ENCODE measurements at places on chromosomes 6 and 20.
A peak's percentile ranks its signal among the peaks of the same experiment; 100 is the strongest.

DNA sequence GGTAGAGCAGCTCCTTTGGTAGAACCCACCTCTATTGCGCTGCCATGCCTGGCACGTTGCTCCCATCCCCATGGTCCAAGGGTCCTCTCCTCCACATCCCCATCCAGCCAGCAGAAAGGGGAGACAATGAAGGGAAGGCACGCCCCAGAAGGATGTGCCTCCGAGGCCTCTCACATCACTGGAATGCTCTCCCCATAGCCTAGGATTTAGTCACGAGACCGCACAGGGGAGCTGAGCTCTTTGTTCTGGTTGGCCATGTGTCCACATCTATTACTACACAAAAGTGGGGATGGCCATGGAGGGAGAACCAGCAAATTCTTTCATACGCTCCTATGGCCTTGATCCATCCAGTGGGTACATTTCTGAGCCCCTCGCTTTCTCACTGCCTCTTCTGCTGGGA, 60.5 kb upstream of the SALL4 start:
- no peak for DNase-seq

DNA sequence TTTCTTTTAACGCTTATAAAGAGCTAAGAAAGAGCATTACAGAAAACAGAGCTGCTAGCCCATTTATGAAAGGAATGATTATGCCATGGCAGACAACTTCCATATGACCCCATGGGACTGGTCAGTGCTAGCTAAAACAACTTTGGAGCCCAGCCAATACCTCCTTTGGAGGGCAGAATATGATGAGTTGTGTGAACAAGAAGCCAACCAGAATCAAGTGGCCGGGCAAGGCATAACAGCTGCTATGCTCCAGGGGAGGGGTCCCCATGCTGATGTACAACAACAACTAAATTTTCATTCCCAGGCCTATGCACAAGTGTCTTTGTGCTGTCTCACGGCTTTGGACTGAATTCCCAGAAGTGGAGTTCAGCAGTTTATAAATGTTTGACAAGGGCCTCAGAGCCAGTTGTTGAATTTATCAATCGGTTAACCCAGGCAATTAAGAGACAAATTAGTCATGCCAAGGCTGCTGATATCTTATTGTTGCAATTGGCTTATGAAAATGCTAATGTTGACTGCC, 65.0 kb upstream of the ASCC3 start:
- DNase-seq, result no peak

GRCh38 chr6:15555101-15556038, 107.5 kb downstream of the DTNBP1 start:
- no peak for DNase-seq

GRCh38 chr20:4533368-4534133, 188.2 kb upstream of the PRND start:
- no peak for DNase-seq

GRCh38 chr6:43939281-43940070, 169.5 kb downstream of the VEGFA start:
- no peak for DNase-seq

GRCh38 chr20:33645072-33645358, 17.1 kb upstream of the C20orf144 start:
- DNase-seq, result no peak

GRCh38 chr6:158205169-158205944, 37.2 kb downstream of the GTF2H5 start:
- DNase-seq, result no peak

GRCh38 chr6:39426073-39426456, 103.6 kb upstream of the KCNK16 start:
- DNase-seq, result peak; percentile 83

GRCh38 chr6:85775883-85776282, 133.2 kb upstream of the SYNCRIP start:
- DNase-seq, result no peak

DNA sequence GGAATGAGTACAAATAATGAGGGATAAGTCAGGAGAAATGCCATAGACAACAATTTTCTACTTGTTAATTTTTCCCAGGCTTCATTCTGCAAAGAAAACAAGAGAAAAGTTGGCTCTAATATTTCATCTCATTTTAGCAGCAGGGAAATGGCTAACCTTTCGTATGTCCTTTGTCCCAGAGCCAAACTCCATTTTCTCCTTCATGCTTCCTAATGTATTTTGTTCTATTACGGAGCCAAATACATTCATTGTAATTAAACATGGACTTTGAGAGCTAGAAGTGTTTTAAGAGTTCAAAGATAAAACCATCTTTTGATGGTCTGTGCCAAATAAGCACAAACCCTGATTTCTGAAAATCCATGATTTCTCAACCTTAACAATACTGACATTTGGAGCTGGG, 136.9 kb downstream of the PTCHD4 start:
- no peak for DNase-seq

- DNase-seq, result no peak
These were observed 75.2 kb upstream of the ARID1B start for GRCh38 chr6:156701966-156702365.

- DNase-seq, result no peak
These were observed 68.3 kb downstream of the ANKRD6 start for GRCh38 chr6:89501222-89501621.

DNA sequence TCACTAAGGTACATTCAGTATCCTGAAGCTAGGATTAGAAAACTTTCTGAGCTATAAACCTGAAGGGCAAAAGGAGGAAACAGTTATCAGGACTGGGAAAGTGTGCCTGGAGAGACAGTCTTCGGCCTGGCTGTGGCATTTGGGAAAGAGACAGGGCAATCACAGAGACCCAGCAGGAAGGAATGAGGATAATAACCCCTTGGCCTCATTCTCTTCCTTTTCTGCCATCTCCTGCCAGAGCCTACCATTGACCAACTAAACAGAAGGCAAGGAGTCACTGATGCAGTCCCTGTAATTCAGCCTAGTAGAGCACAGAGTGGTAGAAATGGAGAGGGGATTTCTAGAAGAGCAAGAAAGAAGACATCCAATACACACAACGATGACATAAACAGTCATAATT, 359.4 kb downstream of the HDGFL1 start:
- no peak for DNase-seq

DNA sequence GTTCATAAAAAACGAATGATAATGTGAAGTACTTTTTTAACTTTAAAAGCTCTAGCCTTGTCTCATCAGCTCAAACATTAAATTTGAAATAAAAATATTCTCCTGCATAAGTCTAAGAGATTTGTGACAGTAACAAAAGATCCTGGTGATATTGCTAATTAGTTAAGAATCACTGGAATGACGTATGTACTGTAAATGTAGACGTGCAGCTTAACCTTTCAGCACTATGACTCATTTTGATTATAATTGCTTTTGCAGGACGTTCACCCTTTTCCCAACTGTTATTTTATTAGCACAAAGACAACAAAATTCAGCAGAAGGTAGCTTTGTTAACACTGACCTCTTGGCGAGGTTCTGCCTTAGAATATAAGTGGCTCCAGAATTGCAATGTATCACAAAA, 68.6 kb downstream of the TENT5A start:
- peak; percentile 17 for DNase-seq

DNA sequence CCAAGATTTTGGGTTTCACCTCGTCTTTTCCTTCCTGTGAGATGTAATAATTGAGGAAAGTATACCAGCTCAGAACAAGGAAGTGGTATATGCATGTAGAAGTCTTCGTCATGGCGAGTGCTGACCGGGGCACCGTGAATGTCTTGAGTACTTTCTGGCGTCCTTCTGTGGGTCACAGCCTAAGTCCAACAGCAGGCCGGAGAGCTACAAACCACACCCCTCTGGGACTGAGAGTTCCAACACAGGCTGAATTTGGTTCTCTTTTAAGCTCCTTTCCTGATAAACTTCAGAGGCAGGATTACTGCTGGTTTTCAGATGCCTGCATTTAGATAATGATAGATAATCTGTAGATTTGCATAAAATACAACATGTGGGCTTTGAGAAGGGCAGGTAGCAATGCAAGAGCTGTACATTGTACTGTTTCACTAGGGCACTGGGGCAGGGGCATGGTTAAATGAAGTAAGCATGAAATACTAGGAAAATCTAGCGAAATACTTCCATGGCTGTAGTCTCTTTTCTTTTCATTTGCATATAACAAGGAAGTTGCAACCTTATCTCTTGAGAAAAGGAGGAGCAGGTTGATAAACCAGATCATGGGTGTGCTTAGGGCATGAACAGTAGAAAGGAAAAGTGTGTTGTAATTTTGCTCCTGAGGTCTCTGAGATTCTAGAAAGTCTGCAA, at the start of gene ADTRP:
TSS of gene ADTRP (minus strand) at position 156 of the 681 bp plus-strand sequence. CDS start at position 112, 44 bp downstream.
- peak; percentile 34 for DNase-seq

DNA sequence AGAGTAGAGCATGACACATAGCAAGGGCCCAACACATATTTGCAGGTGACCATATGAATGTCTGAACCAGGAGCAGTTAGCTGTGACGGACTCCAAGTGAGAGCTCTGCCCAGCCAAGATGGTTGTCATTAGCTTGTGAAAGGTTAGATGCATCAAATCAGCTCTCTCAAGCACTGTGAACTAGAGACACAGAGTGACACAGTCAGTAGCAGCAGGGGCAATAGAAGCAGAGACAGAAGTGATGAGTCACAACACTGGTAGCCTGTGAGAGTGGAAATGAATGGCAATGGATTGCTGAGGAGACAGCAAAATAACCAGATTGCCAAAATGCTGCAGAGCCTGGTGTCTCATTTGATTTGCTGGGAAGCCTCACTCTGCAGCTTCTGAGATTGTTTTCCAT, 558.9 kb downstream of the PKHD1 start:
- DNase-seq, result peak; percentile 70

- no peak for DNase-seq
These were observed 637.1 kb downstream of the UTRN start for GRCh38 chr6:144922120-144922722.

DNA sequence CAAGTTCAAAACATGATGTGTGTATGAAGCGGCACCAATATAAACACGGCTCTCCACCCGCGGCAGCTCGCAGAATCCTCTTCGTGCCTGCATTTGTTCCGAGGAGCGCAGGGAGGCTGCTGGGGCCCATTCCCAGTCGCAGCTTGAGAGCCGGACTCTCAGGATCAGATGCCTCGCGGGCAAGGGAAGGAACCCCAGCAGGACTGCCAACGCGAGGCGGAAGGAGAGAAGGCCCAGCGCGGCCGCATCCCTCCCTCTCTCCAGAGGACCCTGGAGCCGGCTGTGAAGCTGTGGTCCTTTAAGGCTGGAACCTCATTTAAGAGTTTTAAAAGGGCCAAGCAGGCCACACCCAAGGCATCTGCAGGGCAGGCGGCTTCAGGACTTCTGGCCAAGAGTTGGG, 44.2 kb upstream of the ZBP1 start:
- DNase-seq, result no peak

GRCh38 chr20:62183426-62184142, 756 bp downstream of the MTG2 start:
- no peak for DNase-seq

DNA sequence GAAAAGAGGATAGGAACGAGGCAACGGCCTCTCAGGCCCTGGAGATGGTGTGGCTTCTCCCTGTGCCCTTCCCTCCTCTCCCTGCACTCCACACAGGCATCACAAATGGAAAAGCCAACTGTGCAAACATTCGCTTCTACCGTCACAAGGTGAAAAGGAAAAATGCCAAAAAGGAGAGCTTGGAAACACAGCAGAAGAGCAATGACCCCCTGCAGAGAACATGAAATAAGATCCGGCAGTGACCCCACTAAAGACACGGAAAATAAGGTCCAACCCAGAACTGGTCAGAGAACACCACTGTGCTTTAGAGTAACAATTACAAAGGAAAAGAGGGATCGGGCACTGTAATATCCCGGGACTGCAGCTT, 63.0 kb downstream of the SLC22A23 start:
- no peak for DNase-seq

GRCh38 chr20:24131684-24132083, 143.1 kb upstream of the GGTLC1 start:
- DNase-seq, result no peak

- DNase-seq, result peak; percentile 7
These were observed 2.1 kb upstream of the MUC22 start for GRCh38 chr6:31008165-31008564.

DNA sequence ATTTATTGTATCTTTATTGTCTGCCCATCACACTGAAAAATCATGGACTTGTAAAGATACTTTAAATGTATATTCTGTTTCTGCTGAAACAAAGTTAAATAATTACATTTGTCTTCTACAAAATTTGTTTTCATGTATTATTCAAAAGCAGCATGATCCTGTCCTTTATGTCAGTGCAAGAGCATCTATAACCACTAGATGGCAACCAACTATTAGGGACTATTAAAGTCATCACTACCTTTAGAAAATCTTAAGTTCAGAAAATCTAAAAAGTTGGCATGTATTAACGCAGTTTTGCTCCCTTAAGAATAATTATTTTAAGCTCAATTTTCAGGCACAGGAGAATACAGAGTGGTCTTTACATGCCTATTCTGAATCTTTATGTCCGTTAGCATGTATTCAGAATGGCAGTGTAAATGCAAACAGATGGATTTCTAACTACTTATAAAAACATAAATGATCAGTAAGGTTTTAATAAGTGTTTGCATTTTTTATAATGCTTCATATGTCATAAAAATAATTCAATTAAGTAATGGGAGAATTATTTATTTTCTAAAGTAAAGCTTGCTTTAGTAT, 17.8 kb downstream of the TMEM30A start:
- DNase-seq, result peak; percentile 66

GRCh38 chr20:43666376-43667328, at the start of gene MYBL2:
TSS of gene MYBL2 (plus strand) at chr20:43667114. CDS start at chr20:43667284, 170 bp downstream.
- DNase-seq, result peak; percentile 77

GRCh38 chr6:66796987-66797386, 1090.0 kb upstream of the EYS start:
- no peak for DNase-seq

GRCh38 chr6:142567461-142567860, 265.7 kb downstream of the ADGRG6 start:
- no peak for DNase-seq

- peak; percentile 48 for DNase-seq
These were observed 181.4 kb downstream of the SIM1 start for GRCh38 chr6:100283285-100283684.

GRCh38 chr20:38032585-38033329, 499 bp downstream of the TTI1 start:
- no peak for DNase-seq

DNA sequence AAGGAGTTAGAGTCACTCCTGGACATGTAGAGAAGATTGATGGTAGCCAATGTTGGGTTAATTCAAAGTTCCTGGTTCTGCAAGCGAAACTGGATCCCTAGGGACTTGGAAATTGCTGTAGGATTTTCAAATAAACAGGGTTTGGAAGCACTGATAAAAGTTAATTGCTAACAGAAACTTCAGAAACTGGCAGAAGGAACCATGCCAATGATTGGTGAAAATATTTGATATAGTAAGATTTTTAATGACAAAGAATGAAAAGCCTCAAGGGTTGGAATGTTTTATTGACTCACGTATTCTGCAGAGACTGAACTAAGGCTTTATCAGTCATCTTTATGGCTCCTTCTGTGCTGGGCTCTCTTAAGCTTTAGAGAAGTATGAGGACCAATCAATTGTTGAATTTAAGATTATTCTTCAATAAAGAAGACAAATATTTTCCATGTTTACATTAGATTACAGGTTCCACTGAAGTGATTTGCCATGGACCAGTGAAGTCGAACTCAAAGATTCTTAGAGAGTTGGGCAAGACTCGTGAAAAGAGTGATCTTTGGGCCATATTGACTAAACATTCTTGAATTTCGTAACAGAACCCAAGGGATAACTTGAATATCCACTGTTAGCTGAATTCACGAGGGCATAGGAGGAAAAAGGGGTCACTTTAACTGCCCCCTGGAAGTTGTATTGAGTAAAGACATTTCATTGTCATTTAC, 371.4 kb downstream of the HDGFL1 start:
- no peak for DNase-seq
